ENCODE measurements at places on chromosomes 4 and X.

DNA sequence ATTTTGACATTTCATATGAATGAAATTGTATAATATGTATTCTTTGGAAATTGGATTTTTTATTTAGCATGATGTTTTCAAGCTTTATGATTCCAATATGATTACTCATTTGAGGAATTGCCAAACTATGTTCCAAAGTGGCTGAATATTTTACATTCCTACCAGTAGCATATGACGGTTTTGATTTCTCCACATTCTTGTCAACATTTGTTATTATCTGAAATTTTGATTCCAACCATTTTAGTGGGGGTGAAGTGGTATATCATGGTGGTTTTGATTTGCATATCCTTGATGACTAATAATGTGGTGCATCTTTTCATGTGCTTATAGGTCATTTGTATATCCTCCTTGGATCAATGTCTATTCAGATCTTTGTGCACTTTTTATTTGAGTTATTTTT is 2.6 kb upstream of the BEX1 start:
- DNase-seq: no peak

DNA sequence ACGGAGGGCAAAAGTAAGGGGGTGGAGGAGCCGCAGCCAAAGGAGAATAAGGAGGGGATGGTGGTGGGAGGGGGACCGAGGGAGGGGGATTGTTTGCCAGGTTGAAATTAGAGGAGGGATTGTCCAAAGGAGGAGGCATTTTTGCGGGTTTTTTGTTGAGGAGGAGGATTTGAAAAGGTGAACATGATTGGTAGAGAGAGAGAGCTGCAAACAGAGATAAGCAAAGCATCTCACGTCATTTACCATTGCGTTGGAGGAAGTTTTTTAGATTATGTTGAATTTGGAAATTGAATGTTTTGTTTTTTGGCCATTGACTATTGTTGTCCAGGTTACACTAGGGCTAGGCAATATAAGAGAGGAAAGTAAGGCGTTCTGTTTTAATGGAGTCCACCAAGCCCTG is 54.5 kb upstream of the ABCB7 start:
- DNase-seq: no peak

- no peak for DNase-seq
These were observed 106.1 kb upstream of the ATP6AP2 start for GRCh38 chrX:40474645-40475044.

- peak; percentile 35 for DNase-seq
These were observed 84.3 kb upstream of the CLDN34 start for GRCh38 chrX:9882669-9883446.

GRCh38 chrX:74023203-74023602 is 280.8 kb upstream of the ZCCHC13 start:
- DNase-seq: no peak
